ENCODE measurements at places on chromosomes 3 and 15.

DNA sequence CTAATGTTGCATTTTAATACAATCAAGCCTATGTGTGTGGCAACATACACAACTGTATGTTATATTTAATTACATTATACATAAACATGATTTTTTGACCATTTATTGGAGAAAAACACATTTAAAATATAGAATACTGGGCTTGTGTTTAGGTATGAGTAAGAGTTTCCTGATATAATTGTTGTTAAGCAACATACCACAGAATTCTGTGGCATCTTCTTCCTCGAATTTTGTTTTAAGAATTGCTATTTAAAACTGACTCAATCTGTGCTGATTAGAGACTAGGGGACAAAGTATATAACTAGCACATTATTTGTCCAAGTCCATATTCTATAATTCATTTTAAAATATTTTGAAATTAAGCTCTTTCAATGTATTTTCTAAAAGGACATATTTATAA, 376.8 kb upstream of the THBS1 start:
- no peak for DNase-seq

- no peak for DNase-seq
Measured at GRCh38 chr3:23402728-23403492, 199.8 kb downstream of the UBE2E2 start.

GRCh38 chr15:84766461-84767035, 18.2 kb downstream of the ZNF592 start:
- DNase-seq, result no peak

- no peak for DNase-seq
Measured at GRCh38 chr15:60386615-60387014, 11.2 kb downstream of the ANXA2 start.

GRCh38 chr3:127264292-127264691, 23.6 kb downstream of the PRR20G start:
- DNase-seq, result no peak

DNA sequence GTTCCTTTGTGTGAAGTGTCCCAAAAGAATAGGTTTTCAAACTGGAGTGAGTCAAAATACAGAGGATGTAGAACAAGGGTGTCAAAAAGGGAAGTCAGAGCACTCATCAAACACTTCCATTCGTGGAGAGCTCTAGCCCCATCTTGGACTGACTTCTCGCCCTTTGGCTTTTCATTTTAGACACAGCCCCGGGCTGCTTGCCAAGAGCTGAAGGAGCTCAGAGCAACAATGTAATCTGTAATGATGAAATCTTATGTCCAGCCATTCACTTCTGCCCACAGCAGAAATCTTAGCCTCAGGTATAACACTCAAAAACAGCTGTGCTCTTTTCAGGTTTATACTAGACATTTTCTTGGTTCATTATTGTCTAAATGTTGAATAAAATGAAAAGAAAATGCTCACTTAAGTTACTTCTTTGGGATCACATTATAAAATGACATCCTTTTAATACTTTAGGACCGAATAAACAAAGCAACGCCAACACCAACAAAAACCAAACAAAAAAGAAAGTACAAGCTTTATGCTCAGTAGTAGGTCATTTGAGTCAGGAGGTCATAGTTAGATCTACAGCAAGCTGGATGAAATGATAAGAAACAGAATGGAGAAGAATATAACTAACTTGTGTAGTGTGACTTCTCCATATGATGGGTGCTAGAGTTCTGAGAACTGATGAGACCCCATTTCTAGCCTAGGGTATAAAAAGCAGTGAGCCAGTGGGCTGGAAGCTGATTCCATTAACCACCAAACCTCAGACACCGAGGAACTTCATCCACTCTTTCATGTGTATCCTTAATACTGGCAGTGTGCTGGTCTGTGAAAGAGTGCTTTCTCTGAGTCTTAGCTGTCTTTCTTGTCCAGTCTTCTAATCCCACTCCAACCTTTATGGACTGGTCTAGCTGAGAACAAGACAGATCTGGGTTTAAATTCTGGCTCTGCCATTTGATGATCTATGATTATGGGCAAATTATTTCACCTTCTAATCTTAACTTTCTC, 131.8 kb upstream of the SLC7A14 start:
- no peak for DNase-seq

Data from RPMI8226 (cell line).